ENCODE measurements at places on chromosomes 1 and 21.

- DNase-seq = no peak
Measured at GRCh38 chr1:168509210-168509609, 34.6 kb downstream of the XCL2 start.

DNA sequence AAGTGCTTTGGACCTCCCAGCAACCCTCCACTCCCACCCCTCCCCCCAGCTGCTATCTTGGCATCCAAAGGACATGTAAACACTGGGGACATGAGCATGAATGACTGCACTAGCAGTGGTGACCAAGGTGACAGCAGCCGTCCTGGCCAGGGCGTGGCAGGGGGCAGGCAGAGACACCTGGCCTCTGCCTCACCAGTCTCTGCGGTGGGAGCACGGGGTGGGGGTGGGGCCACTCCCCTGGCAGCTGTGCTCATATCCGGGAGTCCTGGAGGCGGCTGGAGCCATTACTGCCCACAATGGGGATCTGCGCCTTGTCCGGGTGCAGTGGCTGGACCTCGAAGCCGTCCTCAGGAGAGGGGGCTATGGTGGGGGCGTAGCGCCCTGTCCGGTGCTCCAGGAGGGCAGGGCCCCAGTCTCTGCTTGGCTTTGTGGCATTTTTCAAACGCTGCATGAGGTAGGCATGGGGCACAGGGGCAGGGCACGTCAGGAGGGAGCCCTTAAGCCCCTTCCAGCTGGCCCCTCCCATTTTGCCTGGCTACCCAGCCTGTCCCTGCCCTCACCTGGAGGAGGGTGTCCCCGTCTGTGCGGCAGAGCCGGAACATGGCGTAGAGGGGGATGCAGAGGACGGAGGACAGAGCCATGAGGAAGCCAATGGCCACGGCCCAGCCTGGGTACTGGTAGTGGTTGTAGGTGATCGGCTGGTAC, 6.0 kb downstream of the CCDC24 start:
- no peak for DNase-seq

GRCh38 chr1:6638226-6638625, 13.6 kb downstream of the THAP3 start:
- no peak for DNase-seq

- no peak for DNase-seq
Measured at GRCh38 chr1:5751833-5752745, 240.1 kb downstream of the NPHP4 start.

DNA sequence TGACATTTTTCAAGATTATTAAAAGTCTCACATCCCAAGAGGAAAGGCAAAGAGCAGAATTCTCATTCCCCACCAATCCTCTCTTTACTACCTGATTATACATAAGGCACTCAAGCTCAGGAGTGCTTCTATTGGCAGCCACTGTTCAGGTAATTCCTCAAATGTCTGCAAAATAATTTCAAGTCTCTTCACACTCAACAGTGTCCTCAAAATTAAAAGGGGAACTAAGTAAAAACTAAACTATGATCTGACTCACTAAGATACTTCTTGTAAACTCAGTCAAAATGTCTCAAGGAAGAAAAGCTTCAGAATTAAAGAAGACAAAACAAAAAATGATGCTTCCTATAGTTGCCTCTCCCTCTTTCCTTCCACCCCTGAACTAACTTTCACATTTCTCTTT, 135.6 kb downstream of the GPATCH2 start:
- DNase-seq = no peak

All from stimulated activated CD8-positive, alpha-beta memory T cell treated with anti-CD3 and anti-CD28 coated beads, Interleukin-4, amount 100 ng/mL, for 4 hours (primary cell).